NCI-H187 treated with DMSO at 0.1 percent for 48 hours (cell line): ENCODE measurements at places on chromosomes 1 and 21.
A peak's percentile ranks its signal among the peaks of the same experiment; 100 is the strongest.

DNA sequence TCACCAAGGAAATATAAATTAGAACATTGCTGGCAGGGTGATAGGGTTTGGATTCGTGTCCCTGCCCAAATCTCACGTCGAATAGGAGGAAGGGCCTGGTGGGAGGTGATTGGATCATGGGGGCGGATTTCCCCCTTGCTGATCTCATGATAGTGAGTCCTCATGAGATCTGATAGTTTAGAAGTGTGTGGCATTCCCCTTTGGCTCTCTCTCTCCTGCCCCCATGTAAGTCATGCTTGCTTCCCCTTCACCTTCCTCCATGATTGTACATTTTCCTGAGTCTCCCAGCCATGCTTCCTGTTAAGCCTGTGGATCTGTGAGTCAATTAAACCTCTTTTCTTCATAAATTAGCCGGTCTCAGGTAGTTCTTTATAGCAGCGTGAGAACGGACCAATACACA is 60.6 kb downstream of the VPS26C start:
- DNase-seq, result no peak

- DNase-seq, result no peak
Measured at GRCh38 chr1:230827081-230827681, 41.1 kb downstream of the C1orf198 start.

DNA sequence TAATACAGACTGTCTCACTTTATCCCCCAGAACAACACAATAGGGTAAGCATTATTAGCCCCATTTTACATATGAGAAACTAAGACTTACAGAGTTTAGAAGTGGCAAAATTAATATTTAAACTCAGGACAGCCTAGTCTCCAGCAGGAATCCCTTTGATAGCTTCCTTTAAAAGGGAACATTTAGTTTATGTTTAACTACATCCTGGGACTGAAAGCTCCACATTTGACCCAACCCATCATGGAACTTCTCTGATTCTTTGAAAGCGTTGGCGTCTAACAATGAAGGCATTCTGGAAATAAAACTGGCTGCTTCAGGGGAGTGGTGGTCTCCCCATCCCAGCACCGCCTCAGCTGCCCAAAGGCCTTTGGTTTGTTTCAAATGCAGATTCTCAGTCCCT is 250.6 kb upstream of the NFIA start:
- DNase-seq, result no peak

- no peak for DNase-seq
Measured at GRCh38 chr1:87335175-87335884, 6.7 kb downstream of the LMO4 start.

GRCh38 chr1:182962554-182963115 is 9.7 kb upstream of the SHCBP1L start:
- DNase-seq, result peak; percentile 72

DNA sequence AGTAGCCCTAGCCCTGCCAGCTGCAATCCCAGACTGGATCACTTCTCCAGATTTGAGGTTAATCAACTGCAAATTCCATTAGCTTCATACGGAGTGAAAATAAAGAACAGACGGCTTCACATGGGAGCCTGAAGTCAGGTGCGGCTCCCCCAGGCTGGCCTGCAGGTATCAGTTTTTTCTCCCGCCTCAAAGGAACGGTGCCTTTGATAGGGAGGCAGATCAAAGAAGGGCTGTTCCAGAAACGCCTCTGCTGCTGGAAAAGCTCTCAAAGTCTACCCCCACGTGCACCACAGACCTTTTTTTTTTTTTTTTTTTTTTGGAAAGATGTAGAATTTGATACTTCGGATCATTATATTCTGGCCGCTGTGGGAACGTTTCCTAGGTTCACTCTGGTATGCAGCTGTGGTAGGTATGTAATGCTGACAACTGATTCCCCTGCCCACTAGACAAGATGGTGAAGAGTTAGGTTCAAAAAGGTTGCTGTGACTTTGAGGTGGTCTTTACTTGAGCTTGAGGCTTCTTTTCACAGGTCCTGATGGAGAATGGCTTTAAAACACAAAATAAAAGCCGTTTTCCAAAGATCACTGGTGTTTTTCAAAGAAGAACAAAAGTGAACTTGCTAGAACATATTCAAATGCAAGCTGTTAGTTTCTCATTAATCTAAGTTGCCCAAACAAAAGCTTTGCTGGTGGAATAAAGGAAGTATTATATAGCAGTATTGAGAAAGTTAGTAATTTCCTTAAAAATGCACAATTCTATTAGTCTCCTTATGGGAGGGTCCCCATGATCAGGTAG is 189.0 kb upstream of the NFIA start:
- DNase-seq, result no peak

DNA sequence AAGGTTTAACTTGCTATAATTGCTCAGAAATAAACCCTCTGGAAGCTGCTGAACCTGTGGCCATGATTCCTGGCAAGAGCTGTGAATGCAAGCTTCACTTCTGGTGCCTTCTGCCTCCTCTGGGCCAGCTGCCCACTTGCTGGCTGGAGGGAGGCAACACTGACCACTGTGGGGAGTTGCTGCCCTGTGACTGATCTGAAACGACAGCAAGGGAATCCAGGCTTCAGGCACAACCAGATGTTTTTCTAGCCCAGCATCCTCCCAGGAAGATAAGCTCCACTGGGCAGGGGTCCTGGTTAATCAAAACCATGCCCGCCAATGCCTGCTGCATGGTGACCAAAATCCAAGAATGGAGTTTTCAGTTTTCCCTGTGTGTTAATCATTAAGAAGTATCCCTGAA is 180.0 kb upstream of the HMGB4 start:
- DNase-seq, result no peak

DNA sequence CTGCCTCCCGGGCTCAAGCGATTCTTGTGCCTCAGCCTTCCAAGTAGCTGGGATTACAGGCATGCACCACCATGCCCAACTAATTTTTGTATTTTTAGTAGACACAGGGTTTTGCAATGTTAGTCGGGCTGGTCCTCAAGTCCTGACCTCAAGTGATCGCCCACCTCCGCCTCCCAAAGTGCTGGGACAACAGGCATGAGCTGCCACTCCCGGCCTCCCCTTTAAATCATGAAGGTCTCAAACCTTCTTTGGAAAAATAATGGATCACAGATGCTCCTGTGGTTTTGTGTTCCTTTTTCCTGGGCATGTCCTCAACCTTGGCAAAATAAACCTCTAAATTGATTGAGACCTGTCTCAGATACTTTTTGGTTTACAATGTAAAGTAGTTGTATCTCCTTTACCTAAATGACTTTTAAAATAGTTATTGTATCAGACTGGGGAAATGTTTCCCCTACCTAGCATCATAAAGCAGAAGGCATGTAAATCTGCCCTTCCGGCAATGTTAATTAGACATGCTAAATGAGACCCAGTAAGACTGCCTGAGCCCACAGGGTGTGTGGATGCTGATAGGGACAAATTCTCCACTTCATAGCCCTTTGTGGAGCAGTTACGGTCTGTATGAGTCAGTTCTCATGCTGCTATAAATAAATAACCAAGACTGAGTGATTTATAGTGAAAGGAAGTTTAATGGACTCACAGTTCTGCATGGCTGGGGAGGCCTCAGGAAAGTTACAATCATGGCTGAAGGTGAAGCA is 27.8 kb downstream of the CBR1 start:
- no peak for DNase-seq

GRCh38 chr1:232627645-232628334 is 2.1 kb downstream of the SIPA1L2 start:
- peak; percentile 27 for DNase-seq

DNA sequence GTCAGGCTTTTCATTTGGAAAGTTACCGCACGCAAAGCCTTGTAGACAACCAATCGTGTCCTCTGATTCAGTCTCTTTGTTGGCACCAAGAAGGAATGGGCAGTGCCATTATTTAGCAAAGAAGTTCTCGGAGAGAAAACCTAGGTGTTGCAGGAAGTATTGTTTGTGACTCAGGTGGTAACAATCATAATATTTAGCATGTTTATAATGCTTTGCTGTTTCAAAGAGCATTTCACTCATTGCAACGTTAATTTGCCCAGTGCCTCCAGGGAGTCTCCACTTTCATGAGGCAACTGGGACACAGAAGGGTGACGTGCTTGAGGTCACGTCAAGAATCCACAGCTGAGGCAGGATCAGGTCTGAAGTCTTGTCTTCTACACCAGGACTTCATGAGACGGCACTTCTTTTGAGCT is 31.4 kb downstream of the STPG1 start:
- no peak for DNase-seq

DNA sequence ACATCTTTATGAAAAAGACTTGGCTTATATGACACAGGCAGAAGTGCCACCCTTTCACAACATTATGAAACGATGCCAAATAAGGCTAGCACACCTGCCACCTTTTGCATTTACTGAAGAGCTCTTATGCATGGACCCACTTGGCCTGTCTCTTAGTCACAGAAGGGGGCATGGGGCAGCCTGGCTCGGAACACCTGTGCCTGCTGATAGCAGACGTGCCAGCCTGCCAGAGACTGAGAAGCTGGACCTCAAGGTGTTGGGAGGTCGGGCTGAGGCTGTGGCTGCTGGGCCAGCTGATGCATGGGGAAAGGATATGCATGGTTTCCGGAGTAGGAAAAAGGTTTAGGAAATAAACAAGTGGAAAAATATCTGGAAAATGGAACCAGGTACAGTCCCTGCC is 21.5 kb downstream of the RCAN1 start:
- DNase-seq, result peak; percentile 88

- DNase-seq, result no peak
Measured at GRCh38 chr21:31340942-31341487, 3.0 kb downstream of the TIAM1 start.

DNA sequence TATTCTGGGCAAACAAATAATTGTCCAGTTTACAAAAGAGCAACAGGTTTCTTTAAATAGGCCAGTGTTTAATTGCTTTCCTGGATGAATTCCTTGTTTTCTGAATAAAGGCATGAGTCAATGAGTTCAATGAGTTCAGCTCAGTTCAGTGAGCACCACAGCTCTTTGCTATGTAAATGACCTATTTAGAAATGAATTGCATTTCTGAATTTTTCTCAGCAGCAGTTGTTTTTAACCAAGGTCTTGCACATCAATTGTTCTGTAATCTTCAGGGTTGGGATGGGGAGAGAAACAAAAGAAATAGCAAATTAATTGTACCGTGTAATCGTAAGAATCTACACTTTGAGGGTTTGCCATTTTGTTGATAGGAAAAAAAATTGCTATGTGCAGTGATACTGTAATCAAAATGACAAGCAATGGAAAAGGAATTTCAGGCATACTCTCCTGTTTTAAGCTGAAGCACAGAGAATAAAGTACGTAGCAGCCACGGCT is 45.7 kb downstream of the MIS18A start:
- DNase-seq, result no peak

DNA sequence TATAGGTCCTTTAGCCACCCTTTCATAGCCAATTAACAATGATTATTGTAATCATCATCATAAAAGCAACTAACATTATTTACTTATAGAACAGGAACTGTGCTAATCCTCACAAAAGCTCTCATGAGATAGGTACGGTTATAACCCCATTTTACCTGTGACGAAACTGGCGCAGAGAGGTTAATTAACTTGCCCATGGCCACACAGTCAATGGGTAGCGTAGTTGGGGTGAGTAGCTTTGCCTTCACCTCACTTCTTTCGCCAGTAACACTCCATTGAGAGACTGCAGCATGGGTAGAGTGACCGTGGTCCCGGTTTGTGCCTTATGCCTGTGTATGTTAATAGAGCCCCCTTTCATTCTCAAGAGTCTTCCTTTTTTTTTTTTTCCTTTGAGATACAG is 10.3 kb downstream of the NIPAL3 start:
- no peak for DNase-seq

- DNase-seq, result no peak
Measured at GRCh38 chr1:188988589-188988988, 1489.1 kb downstream of the BRINP3 start.

GRCh38 chr1:182768963-182769362 is 20.6 kb upstream of the NPL start:
- no peak for DNase-seq

GRCh38 chr1:46193285-46193684 is 4.9 kb downstream of the POMGNT1 start:
- no peak for DNase-seq

- DNase-seq, result no peak
Measured at GRCh38 chr1:16608838-16609560, 4.4 kb downstream of the NBPF1 start.

DNA sequence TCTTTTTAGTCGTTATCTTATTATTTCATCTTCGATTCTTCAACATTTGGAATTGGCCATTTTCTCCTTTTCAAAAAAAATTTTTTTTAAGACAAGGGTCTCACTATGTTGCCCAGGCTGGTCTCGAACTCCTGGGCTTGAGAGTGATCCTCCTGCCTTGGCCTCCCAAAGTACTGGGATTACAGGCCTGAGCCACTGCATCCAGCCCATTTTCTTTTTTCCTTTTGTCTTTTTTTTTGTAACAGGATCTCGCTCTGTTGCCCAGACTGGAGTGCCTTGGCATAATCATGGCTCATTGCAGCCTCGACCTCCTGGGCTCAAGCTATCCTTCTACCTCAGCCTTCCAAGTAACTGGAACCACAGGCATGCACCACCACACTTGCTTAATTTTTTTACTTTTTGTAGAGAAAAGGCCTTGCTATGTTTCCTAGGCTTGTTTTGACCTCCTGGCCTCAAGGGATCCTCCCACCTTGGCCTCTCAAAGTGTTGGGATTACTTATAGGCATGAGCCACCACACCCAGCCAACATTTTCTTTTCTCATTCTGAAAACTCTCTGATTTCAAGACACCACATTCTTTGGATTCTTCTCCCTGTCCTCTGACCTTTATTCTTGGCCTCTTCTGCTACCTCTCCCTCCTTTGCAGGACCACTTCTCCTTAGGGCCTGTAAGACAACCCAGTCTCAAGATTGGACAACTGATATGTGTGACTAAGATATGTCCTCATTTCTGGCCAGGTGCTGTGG is 6.0 kb upstream of the MAP1LC3C start:
- DNase-seq, result no peak

GRCh38 chr1:231526536-231526935 is 1.9 kb upstream of the TSNAX start:
- DNase-seq, result no peak

DNA sequence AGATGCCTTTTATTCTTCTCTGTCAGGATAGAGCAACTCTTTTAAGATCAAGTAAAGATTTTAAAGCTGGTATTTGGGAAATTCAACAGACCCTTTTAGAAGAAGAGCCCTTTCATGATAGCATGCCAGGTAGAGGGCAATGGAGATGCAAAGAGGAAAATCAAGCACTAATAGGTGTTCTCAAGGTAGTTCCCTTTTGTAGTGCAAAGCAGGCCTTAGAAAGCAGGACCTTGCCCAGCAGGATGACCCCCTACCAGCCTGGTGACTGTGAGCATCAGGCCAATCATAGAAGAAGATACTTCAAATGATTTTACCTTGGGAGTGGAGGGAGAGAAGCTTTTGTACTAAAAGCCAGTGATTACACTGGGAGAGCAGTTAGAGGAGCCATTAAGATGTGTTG is 381.4 kb upstream of the ZRANB2 start:
- no peak for DNase-seq

GRCh38 chr1:228317411-228317828 is 89.2 kb downstream of the TRIM11 start:
- DNase-seq, result no peak

- DNase-seq, result no peak
Measured at GRCh38 chr1:59388191-59388590, 91.3 kb downstream of the FGGY start.

- no peak for DNase-seq
Measured at GRCh38 chr1:96418969-96419368, 302.6 kb upstream of the PTBP2 start.
